Vagina (tissue), 2 donors: ENCODE measurements at places on chromosomes 4 and X.

DNA sequence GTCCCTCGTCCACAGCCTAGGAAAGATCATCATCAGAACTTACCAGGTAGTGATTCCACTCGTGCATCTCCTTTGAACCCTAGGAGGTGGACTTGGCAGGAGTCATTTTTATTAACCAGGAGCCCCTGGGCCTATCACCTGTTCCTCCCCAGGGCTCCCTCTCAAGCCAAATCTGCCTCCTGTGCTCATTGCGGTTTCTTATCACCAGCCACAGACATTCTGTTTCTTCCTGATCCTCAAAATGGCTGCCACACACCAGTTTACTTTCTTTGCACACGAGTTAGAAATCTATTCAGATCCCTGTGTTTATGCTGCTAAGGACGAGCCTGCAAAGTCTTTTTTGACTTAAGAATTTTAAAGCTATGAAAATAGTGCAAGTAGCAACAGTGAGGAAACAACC is 354.5 kb upstream of the BOD1L1 start:
- no peak for DNase-seq

DNA sequence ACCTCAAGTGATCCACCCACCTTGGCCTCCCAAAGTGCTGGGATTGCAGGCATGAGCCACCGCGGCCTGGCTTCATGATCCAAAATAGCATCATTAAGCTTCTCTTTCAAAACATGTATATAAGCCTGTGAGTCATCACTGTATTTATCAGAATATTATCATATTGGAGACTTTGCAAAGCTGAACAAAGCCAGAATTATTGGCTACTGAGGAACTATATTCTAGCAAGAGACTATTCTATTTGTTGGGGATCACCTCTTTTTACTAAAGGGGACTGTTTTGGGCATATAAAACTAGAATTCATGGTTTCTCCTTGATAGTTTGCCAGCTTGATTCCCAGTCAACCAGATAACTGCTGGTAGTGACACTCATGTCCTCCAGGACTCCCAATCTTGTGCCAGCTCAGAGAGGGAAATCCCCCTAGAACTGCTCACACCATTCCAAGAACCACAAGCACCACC is 40.1 kb downstream of the TET2 start:
- no peak for DNase-seq

DNA sequence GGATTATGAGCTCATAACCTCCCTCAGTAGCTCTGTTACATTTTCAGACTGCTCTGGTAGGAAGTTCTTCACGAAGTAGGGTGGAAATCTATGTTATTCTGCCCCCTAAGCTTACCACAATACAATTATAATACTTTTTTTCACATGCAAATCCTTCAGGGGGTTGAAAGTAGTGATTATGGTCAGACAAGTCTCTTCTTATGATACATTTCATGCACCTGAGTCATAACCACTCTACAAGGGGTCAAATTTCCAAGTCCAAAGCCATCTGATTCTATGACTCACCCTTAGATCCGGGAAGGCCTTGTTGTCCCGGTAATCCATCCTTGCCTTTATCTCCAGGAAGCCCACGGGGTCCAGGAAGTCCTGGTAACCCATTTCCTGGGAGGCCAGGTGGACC is 95.2 kb downstream of the ATG4A start:
- no peak for DNase-seq

GRCh38 chr4:154231806-154232478 is 259.7 kb downstream of the DCHS2 start:
- no peak for DNase-seq

- DNase-seq, result peak; percentile 98
These were observed at the start of the genes ARFIP1 and TIGD4 for GRCh38 chr4:152779513-152780266. ARFIP1 (plus strand) TSS chr4:152779954; CDS start chr4:152829634, 49,680 bp downstream. TIGD4 (minus strand) TSS chr4:152779730; CDS start chr4:152771004, 8,726 bp downstream.

DNA sequence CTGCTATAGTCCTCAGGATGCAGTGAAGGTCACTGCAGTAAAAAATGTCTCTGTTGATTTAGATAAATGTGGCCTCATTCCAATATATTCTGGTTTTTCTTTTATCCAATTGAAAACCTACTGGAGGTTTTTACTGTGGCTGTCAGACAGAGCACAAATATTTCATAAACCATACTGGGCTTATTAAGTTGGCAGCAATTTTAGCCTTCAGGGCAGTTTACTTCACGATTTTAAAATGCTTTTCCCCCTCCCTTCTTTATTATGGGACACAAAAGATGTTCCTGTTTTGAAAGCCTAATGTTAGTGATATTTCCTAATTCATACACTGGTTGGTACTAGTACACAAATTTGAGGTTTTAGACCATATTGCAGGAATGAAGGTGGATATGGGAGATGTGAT is 939.4 kb downstream of the C4orf33 start:
- DNase-seq, result no peak

- no peak for DNase-seq
These were observed 12.5 kb upstream of the BRS3 start for GRCh38 chrX:136475236-136475635.

DNA sequence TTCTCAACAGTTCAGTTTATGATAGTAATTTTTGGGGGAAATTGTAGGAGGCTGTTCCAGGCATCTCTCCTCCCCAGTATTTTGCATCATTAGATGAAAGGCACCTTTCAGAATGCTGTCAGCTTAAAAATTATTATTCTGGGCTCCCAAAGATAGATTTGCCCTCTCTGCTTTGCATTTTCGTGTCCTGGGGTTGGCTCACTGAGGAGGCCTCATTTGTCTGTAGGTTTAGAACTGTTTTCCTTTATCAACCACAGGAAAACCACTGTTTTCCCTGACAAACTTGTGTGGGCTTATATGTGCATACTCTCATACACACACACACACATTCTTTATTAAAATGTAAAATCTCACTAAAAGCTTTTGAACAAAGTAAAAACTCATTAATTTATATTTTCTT is 197.2 kb upstream of the VCX3A start:
- DNase-seq, result no peak
